ENCODE measurements at places on chromosomes 7 and 10.

DNA sequence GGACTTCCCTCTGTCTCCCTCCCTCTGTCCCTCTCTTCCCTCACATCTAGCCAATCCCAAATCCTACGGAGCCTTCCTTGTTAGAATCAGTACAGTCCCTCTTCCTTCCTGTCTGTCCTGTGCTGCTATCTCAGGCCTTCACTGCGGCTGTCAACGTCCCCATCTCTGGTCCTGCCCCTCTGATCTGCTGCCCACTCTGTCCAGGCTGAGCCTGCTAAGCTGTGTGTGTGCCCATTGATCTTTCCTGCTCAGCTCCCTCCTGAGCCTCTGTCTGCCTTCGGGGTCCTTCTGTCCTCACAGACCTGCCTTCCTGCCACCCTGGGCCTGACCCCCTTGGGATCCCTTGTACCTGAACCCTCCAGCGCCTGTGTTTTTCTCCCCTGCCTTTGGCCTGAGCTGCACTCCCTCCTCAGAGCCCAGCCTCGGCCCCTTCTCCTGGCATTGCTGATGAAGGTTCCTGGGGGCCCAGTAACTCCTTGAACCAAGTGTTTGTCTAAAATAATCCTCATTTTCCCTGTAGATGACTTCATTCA lies 182.1 kb upstream of the SHH start:
- DNase-seq = no peak

GRCh38 chr10:60280475-60280874 lies 109.2 kb downstream of the ANK3 start:
- no peak for DNase-seq

GRCh38 chr10:10327934-10328333 lies 689.7 kb upstream of the CELF2 start:
- DNase-seq = no peak

- no peak for DNase-seq
Observed at GRCh38 chr10:60235001-60235400, 154.7 kb downstream of the ANK3 start.

- no peak for DNase-seq
Observed at GRCh38 chr10:119644205-119644814, 6.9 kb upstream of the BAG3 start.

GRCh38 chr10:44053391-44053790 lies 331.5 kb downstream of the CXCL12 start:
- no peak for DNase-seq

- DNase-seq = no peak
Observed at GRCh38 chr7:53641091-53641490, 605.7 kb downstream of the POM121L12 start.

- DNase-seq = no peak
Observed at GRCh38 chr7:40525764-40526163, 391.0 kb downstream of the SUGCT start.

- DNase-seq = no peak
Observed at GRCh38 chr7:115306586-115306985, 384.7 kb downstream of the MDFIC start.

DNA sequence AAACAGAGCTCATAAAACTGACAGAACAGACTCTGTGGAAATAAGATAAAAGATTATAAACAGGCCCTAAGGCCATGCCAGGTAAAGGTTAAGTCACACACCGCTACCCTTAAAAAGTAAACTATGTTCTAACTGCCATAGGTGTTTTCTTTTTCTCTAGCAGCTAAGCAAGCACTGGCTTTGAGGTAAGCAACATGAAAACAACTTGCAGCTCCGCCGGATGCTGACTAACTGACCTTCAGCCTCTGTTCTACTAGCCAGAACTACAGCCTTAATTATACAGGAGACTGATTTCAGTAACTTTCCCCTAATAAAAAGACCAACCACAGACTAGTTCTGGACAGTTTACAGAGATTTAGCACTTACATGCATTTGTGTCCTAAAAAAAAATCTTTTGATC lies 708.3 kb downstream of the CCSER2 start:
- DNase-seq = no peak

DNA sequence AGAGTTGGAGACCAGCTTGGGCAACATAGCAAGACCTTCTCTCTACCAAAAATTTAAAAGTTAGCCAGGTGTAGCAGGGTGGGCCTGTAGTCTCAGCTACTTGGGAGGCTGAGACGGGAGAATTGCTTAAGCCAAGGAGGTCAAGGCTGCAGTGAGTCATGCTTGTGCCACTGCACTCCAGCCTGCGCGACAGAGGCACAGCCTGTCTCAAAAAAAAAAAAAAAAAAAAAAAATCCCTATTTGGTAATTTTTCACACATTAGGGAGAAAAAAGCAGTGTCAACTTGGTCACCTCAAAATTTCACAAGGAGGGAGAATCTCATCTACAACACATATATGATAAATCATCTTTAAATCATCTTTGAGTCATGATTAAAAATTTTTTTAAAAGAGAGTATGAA lies 6.4 kb upstream of the ZNF398 start:
- DNase-seq = no peak
